ENCODE measurements at places on chromosomes 6 and 20.

DNA sequence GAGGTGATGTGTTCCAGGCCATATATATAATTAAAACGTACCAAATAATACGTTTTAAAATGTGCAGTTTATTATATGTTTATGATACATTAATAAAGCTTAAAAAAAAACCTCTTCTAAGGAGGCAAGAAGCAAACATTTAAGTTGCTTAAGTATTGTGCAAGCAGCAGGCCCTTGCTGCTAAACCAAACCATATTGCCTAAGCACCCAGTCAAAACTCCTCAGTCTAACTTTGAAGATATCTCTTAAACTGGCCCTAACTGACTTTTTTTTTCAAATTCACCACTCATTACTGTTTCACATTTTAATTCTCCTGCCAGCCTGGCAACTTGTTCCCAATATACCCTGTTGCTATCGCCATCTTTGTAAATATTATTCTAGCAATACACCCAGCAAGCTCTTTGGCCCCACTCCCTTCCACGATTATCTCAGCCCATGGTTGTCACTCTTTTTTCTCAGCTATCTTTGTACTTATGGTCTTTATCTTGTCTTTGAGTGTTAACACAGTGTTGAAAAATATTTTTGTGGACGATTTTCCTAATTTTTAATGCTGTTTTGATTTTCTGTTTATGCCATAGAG is 60.9 kb downstream of the C6orf58 start:
- no peak for DNase-seq

DNA sequence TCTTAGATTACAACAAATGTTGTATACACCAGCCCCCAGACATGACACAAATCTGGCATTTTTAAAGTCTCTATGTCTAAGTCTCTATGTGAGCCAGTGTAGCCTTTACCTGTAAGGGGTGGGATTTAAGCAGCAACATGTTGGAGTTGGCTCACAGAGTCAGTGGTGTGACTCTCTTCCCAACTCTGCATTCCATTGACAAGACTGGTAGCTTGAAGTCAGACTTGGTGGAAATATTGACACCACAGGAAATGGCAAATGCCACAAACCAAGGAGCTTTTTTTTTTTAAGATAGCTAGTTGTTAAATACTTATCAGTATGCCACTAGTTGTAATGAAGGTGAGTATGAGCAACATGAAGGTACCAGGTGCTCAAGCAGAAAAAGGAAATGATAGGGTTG is 103.1 kb upstream of the SMLR1 start:
- DNase-seq: no peak

GRCh38 chr20:4091490-4092479 is 76.4 kb upstream of the RNF24 start:
- DNase-seq: no peak

GRCh38 chr6:95687839-95688238 is 110.5 kb downstream of the MANEA start:
- no peak for DNase-seq

GRCh38 chr20:57450419-57450818 is 59.2 kb downstream of the RBM38 start:
- no peak for DNase-seq

- no peak for DNase-seq
Measured at GRCh38 chr6:73985891-73986290, 289.9 kb downstream of the CD109 start.

- no peak for DNase-seq
Measured at GRCh38 chr6:164068527-164068926, 654.0 kb downstream of the QKI start.

GRCh38 chr6:39792540-39793450 is 619 bp downstream of the DAAM2 start:
- DNase-seq: no peak

DNA sequence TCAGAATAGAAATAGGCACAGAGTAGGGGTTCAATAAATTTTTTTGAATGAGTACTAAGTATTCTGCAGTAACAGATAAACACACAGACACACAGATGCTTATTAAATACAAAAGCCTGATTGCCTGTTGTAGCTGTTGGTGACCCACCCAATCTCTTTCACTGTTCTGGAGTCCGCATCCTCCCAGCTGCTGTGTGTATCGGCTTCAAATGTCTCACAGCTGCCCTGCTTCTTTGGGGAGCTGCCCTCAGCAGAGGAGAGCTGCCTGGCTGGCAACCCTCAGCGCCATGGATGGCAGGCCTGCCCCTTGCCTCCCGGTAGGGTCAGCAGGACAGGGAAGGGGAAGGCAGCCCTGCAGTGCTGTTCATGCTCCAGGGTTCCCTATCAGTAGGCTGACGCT is 85.9 kb upstream of the PRND start:
- no peak for DNase-seq

- no peak for DNase-seq
Measured at GRCh38 chr6:21067521-21067920, 526.0 kb upstream of the SOX4 start.

DNA sequence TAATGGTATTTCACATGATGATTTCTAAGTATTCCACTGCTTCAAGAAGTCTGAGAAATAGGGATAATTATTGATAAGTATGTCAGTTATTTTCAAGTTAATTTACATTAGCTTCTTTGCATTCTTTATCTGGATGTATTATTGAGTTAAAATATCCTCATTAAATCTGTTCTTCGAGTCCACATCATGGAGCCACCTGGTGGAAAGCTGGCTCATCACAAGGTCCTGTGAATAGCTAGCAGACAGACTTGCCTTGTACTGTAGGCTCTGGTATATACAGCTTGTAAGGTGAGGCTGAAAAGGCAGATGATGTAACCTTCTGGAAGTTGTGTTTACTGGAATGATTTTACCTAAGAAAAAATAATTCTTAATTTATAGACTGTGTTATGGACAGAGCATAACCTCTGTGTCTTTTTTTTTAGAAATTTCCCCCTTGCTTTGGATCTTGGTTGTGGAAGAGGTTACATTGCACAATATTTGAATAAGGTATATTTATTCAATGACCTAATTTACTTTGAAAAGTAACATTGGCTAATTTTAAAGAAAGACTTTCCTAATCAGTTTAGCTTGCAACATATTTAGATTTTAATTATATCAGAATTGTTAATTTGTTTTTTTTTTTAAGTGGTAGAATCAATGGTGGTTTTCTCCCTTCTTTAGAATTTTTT is 3.5 kb downstream of the NDUFAF5 start:
- no peak for DNase-seq

DNA sequence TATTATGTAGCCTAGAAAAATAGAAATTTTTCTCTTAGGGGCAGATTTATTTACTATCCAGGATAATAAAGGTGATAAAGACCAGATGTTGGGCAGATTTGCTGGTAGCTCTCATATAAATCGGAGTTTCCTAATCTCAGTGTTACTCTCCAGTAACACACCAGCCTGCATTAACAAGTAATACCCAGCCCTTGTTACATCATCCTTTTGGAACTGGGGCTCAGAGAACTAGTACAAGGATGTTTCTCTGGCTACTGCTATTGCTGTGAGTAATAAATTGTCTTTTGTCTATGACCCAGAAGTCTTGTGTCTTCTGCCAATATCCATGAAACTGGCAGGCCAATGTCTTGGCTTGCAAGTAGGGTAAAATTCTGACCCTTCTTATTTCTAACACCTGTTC is 16.8 kb downstream of the TPD52L1 start:
- DNase-seq: no peak

DNA sequence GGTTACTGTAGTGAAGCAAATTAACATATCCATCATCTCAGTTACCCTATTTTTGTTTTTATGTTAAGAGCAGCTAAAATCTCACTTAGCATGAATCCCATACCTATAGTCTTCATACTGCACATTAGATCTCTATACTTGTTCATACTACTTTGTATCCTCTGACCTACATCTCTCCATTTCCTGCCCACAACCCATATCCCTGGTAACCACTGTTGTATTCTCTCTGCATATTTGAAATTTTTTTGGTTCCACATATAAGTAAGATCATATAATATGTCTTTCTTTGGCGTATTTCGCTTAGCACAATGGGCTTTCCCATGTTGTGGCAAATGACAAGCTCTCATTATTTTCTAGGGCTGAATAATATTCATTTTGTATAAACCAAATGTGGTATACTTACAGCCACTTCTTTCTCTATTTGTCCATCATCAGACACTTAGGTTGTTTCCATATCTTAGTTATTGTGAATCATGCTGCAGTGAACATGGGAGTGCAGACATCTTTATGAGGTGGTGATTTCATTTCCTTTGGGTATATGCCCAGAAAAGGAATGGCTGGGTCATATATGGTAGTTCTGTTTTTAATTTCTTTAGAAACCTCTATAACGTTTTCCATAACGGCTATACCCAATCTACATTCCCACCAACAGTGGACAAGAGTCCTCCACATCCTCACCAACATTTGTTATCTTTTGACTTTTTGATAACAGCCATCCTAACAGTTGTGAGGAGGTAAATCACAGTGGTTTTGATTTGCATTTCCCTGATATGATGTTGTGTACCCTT is 39.8 kb downstream of the BACH2 start:
- no peak for DNase-seq

- DNase-seq: no peak
Measured at GRCh38 chr20:20253744-20254330, 114.1 kb upstream of the INSM1 start.

- DNase-seq: no peak
Measured at GRCh38 chr6:12528581-12529363, 187.8 kb upstream of the PHACTR1 start.

DNA sequence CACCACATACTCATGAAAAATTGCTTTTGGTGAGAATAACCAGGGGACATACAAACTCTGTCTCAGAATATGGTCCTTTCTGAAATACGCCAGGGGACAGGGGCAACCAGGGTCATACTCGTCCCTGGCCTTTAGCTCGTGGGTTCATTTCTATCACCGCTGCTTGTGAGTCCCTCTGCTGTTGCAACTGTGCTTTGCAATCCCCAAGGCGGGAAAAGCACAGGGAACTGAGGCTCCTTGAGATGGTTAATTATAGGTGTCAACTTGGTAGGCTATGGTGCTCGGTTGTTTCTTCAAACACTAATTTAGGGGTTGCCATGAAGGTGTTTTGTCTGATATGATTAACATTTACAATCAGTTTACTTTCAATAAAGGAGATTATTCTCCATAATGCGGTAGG is 51.6 kb downstream of the RFPL4B start:
- no peak for DNase-seq

DNA sequence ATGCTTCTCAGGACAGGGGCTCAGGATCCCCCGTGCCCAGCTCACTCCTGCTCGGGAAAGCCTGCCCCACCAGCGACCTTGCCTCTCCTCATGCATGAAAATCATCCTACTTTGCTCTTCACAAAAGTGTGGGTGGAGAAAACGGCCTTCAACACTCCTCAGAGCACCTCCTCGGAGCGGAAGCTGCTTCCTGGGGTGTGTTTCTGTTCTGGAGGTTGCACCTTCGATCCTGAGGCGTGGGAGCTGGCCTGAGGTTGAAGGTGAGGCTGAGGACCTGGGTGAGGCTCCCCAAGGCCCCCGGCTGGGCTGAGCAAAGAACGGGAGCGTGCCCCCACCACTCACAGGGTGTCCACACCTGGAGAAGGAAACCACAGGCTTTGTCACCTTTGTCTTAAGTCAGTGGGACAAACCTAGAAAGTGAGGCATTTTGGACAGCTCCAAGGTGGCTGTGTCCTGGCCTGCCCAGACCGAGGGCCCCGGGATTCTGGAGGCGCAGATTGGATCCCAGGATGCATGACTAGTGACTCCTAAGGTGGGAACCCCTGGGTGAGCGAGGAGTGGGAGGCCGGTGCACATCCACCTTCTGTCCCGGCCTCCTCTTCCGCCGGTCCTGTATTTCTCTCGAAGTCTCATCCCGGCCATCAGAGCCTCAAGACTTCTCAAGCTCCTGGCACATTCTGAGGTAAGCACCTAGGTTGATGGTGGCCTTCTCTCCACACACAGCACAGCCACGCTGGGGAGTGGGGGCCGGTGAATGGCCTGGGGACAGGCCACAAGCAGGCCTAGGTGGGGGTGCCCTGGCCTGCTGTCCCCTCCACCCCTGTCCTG is 104.7 kb downstream of the TMEM242 start:
- no peak for DNase-seq

- no peak for DNase-seq
Measured at GRCh38 chr20:6504179-6504578, 263.3 kb upstream of the BMP2 start.

DNA sequence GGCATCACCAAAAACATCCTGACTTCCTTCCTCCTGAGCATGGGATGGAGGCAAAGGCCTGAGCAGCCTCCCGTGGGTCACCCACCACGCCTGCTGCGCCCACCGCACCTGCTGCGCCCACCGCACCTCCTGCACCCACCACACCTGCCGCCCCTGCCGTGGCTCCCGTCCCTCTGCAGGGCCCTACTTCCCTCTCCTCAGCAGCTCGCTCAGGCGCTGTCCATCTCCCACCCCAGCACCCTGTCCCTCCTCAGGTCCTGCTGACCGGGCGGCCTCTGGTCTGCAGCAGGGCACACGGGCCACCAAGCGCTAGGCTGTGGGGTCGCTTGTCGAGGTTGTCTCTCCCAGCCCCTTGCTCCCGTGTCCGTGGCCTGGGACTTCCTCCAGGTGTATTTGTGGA is 72.7 kb upstream of the SLCO4A1 start:
- DNase-seq: no peak

DNA sequence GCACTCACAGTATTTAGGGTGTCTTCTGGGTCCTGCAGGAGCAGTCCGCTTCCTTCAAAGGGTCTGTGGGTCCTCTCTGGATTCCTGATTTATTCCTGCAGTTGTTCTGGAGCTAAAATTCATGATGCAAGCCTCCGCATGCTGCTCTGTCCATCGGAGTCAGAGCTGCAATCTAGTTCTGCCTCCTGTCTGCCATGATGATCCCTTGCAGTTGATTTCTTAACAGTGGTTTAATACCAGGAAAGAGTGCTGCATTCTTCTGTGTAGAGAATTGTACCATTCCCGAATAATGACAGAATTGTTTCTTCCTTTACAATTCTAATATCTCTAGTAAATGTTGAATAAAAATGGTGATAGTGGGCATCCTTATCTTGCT is 72.0 kb upstream of the B3GAT2 start:
- no peak for DNase-seq

DNA sequence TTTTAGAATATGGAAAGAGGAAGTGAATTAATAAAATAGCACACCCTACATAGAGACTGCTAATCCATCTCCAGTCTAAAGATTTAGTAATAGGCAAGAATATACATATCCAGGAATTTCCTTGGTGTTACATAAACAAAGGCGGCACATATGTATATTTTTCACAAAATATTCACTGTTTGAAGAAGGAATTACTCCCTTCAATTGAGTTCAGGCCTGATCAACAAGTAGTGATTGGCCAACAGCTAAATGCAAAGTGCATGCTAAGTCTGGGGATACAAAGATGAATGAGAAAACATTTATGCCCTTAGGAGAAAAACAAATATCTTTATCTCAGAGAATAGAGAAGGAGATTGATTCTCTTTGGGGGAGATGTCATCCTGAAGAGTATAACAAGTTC is 6.5 kb upstream of the HCRTR2 start:
- DNase-seq: no peak

- DNase-seq: no peak
Measured at GRCh38 chr20:47276851-47277534, 79.5 kb downstream of the ZMYND8 start.

GRCh38 chr6:54353975-54354374 is 45.7 kb downstream of the TINAG start:
- DNase-seq: no peak

- DNase-seq: no peak
Measured at GRCh38 chr6:89360415-89360999, 8.0 kb upstream of the UBE2J1 start.

- no peak for DNase-seq
Measured at GRCh38 chr6:46370622-46371021, 120.6 kb downstream of the RCAN2 start.

Data from stimulated activated CD8-positive, alpha-beta memory T cell treated with anti-CD3 and anti-CD28 coated beads, Interleukin-15, amount 100 ng/mL, for 1 hour (primary cell).